Stimulated activated CD8-positive, alpha-beta memory T cell treated with anti-CD3 and anti-CD28 coated beads, Interleukin-2, amount 100 ng/mL, for 48 hours (primary cell): ENCODE measurements at places on chromosomes 1 and 21.

DNA sequence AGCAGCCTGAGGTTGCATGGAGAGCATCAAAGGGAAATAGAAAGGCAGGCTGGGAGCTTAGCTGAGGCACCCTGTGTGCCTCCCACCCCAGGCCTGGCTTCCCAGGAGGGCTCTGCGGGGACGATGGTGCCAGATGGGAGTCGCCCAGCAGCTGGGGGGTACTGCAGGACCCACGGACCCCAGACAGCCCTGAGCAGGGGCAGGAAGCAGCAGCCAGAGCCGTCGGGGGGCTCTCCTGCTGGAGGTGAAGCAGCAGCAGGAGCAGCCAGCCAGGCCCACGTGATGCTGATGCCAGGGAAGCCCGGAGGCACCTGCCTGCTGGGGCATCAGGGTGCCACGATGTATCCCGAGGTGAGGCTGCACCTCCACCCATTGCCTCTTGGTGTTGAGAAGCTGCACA lies 20.4 kb downstream of the RAP1GAP start:
- DNase-seq, result no peak

DNA sequence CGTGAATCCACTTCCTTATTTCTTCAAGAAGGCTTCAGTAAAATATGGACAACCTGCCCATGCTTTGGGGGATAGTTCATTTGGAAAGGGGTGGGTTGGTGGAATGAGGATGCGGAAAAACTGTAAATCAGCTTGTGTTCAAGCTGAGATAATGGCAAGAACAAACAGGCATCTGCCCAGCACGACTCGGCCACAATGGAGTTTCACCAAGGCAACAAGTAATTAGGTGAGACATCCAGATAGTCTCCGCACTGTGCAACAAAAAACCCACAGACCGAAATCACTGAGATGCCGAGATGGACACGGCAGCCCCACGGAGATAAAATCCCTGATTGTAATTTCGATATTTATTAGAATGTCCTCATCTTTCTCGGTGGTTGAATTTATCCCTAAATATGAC lies 455.2 kb downstream of the AJAP1 start:
- DNase-seq, result no peak

GRCh38 chr1:106249810-106250209 lies 806.7 kb upstream of the PRMT6 start:
- DNase-seq, result no peak

GRCh38 chr1:5564578-5565257 lies 427.5 kb downstream of the NPHP4 start:
- DNase-seq, result no peak

DNA sequence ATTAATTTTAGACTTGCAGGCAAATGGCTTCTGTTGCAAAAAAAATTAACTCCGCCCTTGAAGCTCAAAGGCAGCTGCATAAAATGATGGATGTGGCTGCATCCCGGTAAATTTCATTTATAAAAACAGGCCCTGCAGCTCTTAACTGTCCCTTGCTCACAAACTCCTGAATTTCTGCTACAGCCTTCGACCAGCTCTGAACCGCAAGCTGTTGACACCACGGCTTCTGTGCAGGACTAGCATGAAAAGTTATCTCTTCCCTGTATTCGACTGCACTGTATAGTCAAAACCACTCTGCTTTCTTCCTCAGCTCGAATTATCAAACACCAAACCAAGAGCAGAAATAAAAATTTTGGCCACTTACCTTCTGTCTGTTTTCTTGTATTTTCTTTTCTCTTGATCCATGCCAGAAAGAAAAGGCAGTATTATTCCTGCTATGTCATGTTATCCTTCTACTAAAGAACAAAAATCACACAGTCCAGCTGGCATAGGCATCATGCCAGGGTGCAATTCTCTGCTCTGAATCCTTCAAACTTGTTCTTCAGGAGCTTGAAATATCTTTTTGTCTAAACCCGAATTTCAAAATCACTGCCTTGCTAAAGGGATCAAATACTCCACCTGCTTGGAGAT lies 195.5 kb upstream of the NCAM2 start:
- DNase-seq, result no peak

- no peak for DNase-seq
These were observed 21.3 kb upstream of the COL16A1 start for GRCh38 chr1:31725134-31725533.

DNA sequence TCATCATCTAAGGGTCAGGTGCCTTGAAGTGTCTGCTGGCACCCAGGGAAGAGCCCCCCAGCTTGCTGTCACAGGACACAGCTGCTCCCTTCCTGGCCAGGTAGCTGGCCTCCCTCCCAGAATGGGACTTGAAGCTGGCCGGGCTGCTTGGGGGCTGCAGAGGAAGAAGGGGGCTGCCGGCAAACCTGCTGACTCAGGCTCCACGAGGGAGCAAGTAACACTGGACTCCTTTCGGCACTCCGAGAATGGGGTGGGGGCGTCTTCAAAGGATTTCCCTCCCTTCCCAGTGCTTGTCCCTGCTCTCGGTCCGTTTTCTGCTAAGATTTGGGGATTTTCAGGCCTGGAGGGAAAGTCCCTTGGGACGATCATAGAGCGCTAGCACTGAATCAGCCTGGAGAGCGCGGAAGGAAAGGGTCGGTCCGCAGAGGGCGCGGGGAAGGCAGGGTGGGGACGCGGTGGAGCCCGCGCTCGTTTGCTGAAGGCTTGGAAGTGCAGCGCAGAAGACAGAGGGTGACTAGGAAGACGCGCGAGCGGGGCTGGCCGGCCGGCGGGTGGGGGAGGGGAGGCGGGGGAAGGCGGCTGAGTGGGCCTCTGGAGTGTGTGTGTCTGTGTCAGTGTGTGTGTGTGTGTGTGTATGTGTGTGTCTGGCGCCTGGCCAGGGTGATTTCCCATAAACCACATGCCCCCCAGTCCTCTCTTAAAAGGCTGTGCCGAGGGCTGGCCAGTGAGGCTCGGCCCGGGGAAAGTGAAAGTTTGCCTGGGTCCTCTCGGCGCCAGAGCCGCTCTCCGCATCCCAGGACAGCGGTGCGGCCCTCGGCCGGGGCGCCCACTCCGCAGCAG lies at the start of gene CSF1:
Gene CSF1 (plus strand): TSS at position 727 of the 840 bp plus-strand sequence. CDS start 175 bp downstream, outside the sequence.
- peak; percentile 53 for DNase-seq

DNA sequence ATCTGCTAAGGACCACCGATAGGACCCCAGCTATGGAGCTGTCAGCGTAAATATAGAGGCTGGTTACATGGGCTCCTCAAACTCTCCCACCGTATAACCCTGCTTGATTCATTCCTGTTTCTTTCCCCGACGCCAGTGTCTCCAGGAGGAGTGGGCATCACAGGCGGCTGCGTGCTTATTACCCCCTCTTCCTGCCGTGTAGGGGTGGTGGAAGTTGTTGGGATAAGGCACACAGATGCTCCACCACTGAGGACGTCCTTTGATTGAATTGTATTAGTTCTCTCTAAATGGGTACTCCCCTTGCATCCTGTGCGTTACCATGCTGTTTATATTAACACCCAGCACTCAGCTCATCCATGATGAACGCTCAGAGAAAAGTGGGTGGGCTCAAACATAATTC lies 104.6 kb downstream of the ZBTB18 start:
- DNase-seq, result no peak

- no peak for DNase-seq
These were observed 865 bp downstream of the ATP5IF1 start for GRCh38 chr1:28236656-28237322.

DNA sequence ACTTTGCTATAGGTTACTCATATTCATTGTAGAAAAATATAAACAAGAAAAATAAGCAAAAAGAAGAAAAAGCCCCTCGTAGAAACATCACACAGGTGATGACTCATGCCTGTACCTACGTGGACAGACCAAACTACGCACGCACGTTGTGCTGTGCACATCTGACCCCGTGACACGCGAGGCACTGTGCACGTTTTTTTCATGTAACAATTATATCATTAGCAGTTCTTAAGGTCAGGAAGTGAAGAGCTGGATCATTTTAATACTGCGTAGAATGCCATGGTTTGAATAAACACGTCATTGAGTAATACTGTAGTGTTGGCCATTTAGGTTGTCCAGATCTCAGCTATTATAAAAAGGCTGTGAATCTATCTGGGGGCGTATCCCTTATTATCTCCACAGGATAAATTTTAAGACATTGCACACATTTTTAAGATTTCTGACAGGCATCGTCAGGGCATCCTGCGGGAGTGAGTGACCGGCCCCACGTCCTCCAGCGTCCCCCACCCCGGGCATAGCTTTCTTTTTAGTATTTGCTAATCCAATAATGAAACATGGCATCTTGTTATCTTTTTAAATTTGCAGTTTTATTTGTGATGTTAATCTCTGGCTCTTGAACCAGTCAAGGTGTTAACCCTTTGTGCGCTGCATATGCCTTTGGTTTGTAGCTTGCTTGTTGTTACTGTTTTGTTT lies 23.4 kb upstream of the ADARB1 start:
- no peak for DNase-seq

DNA sequence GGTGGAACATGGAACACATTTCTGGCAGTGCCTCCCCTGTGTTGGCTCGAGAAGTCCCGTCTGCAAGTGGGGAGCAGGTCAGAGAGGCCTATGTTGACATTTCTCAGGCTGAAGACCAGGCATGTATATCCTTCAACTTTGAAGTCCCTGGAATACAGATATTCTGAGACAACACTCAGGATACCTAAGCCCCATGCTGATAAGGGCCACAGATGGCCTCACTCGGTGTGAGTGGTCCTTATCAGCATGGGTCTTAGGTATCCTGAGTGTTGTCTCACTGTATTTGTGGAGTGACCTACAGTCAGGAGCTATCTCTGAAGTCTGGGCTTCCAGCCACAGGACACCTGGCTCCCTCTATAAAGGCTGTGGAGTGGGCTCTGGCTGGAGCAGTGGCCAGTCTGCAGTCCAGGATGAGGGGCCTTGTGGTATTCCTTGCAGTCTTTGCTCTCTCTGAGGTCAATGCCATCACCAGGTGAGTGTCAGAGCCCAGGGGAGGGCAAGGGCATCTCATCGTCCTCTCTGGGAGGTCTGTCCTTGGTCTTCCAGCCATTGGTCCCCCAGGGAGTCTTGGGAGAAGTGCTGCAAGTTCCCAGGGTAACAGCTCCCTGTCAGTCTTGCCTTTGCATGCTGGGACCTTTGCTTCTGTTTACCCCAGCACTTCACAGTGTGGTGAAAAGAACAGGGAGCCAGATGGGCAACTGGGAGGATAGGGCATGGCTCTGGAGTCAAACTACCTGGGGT lies 29.6 kb downstream of the PROK1 start:
- DNase-seq, result no peak

- no peak for DNase-seq
These were observed 93.9 kb downstream of the STUM start for GRCh38 chr1:226642421-226642820.

DNA sequence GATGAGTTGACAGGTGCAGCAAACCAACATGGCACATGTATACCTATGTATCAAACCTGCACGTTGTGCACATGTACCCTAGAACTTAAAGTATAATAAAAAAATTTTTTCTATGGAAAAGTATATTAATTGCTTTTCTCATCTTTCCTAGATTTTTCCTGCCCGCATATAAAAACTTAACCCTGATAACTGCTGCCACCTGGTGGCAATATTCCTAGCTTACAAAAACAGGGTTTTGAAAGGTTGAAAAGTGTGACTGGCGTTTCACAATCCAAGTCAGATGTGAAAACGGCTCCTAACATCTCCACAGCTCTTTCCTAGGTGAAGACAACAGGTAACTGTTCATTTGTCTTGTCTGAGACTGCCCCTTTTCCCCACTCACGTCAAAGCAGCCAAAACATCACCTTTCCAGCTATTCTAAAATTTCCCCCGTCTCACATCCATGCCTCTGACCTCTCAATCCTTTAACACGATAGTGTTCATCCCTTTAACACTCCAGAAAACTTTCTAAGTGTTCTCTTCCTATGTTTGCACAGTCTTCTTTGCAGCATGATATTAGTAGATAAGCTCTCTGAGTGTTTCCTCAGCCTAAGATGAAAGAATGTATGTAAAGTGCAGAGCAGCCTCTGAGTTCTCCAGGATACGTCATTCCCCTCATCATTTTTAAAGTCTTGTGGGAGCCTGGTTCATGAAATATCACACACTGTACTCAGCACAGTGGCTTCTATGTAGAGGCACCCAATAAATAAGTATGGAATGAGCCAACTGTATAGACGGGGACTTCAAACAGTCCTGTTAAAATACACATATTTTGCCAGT lies 27.5 kb downstream of the OVGP1 start:
- no peak for DNase-seq

GRCh38 chr1:11174261-11174942 lies 14.8 kb upstream of the ANGPTL7 start:
- no peak for DNase-seq

DNA sequence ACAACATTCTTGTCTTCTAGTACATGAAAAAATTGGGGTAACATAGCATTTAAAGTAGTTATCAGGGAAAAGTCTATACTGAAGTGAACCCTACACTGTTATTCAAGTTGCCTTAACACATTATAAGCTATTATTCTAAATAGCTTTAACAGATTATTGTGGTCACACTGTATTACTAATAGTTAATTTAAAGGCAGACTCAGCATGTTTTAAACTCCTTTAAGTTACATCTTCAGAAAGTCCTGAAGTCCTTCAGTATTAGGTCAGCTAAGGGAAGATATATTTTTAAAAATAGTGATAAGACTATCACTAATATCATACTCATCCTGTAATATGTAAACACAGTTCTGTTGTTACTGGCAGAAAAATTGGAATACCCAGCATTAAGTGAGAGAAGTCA lies 67.4 kb downstream of the GPR137B start:
- DNase-seq, result no peak

- no peak for DNase-seq
These were observed 21.8 kb upstream of the RAB4A start for GRCh38 chr1:229248821-229249817.

GRCh38 chr1:185670187-185670627 lies 64.0 kb upstream of the HMCN1 start:
- DNase-seq, result peak; percentile 8

DNA sequence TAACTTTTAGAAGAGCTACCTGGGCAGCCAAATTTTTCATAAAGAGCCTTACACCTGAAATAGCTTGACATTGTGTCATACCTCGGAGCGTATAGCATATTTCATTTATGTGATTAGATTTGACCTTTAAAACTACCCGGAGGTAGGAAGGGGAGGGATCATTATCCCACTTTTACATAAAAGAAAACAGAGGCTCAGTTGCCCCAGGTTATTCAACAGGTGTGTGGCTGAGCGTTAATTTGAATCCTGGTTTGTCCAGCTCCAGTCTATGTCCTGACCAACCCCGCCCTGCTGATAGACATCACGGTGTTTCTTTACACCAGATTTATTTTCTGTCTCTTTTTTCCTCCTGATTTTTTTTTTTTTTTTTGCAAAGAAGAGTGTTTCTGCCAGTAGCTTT lies 39.7 kb downstream of the PBX1 start:
- DNase-seq, result no peak

GRCh38 chr1:232834066-232834465 lies 28.9 kb downstream of the MAP10 start:
- no peak for DNase-seq

- DNase-seq, result no peak
These were observed 316.4 kb upstream of the DUSP10 start for GRCh38 chr1:222058249-222058648.
